ENCODE measurements at places on chromosomes 1 and 21.

GRCh38 chr1:18528616-18529015 is 47.9 kb downstream of the KLHDC7A start:
- DNase-seq = no peak

GRCh38 chr1:232038706-232039677 is 412.4 kb downstream of the DISC1 start:
- no peak for DNase-seq

DNA sequence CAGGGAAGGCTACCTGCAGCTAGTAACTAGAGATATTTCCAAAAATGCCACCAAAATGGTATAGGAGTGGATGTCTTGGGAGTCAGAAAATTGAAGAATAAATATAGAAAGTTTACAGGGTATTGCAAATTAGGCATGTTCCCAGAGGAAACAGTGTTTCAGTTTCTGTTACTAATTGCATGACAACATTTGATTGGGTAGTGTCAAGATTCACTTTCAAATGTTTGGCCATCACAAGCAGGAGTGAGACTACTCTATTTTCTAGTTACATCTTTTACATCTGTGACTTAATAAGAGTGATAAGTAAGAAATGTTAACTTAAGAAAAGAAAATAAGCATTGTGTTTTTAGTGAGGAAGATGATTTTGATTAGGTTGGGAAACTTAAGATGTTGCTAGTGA is 30.2 kb downstream of the AMY1C start:
- no peak for DNase-seq

- DNase-seq = no peak
Observed at GRCh38 chr1:99441299-99442095, 177.2 kb downstream of the PLPPR4 start.

DNA sequence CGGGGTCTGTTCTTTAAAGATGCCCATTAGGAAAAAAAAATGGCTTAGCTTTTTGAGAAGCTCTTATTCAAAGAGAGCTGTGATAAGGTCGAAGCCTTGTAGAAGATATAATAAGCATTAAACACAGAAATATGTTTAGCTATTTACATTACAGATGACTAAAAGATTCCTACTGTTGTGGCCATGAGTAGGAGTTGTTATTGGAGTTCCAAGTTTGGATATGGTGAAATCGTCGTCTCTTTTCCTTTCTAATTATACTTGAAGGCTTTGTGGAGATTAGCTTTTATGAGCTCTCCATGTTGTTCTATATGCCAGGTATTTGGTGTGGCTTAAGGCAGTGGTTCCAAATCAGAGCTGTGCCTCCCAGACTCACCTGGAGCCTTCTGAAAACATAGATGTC is 79.9 kb upstream of the LAMC2 start:
- no peak for DNase-seq

All from NCI-H1436 treated with DMSO at 0.1 percent for 48 hours (cell line).